ENCODE measurements at places on chromosomes 6 and 20.

- no peak for DNase-seq
Measured at GRCh38 chr6:109373762-109374161, 8.5 kb downstream of the CD164 start.

GRCh38 chr6:7249946-7250643, 62.9 kb downstream of the SSR1 start:
- no peak for DNase-seq

DNA sequence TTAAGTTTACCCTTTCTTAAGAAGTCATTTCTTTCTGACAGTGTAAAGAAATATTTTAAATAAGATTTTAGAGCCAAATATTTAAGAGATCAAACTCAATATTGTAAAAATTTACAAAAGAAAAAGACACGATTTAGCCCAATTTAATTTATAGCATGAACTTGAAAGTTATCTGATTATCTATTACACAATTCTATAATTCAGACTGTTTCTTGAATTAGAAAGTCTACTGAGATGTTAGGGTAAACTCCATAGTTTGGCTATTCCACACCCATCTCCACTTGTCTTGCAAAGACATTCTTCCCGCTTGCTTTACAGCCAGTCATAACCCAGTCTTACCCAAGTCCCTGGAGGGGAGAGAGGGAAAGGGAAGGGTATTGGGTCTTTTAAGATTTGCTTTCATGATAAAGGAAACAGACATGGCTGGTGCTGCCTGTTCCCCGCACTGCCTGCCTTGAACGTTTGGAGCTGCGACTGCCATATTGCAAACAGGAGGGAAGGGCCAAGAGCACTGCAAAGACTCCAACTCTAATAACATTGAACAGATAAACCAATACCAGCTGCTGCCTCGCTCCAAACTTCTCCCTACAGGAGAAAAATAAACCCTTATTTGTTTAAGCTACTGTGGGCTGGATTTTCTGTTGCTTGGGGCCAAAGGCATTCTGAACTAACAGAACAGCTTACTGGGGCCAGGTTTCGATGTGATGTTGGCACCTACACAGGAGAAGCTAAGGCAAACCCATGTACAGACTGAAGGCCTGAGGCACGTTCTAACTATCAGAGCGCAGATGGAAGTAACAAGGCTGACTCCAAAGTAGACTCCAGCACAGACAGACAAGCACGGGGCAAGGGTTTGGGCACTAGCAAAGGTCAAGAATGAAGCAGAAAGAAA, 552.3 kb upstream of the JARID2 start:
- DNase-seq: no peak

- no peak for DNase-seq
Measured at GRCh38 chr20:63937596-63937995, 18.6 kb downstream of the UCKL1 start.

- no peak for DNase-seq
Measured at GRCh38 chr20:25017257-25017803, 24.8 kb upstream of the APMAP start.

- no peak for DNase-seq
Measured at GRCh38 chr6:97288188-97288587, 5.2 kb upstream of the MMS22L start.

- DNase-seq: no peak
Measured at GRCh38 chr6:20814494-20814893, 280.2 kb downstream of the CDKAL1 start.

DNA sequence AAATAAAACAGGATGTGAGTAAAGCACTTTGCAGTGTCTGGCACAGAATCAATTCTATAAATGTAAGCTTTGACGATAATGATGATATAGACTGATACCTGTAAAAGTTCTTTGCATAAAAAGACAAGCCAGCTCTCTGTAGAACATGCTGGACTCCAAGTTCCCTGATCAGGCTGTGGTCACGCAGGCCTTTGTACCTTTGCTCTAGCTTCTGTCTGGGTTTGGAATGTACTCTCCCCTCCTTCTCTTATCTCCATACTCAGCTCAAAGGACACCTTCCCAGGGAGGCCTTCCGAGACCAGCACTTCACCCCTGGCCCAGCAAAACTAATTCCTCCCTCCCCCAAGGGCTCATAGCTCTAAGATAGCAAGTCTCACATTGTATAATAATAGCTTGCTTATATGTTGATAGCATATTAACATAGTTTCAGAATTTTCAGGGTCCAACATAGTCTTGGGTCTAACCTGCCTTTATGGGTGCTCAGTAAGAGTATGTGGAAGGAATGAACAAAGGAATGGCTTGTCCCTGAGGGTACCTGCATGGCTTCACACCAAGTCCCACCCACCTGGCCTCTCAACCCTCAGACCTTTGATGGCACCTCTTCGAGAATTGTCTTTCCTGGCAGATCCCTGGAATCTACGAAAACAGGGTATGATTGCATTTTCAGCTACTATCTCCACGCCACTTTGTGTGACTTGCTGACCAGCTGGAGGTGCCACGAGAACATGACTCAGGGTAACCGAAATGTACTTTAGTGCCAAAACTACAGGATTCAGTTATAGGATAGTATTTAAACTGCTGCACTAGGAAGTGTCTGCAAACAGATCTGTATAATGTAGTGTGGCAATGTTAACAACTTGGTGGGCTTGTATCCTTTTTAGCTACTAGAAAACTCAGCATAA, 41.7 kb upstream of the PIM1 start:
- no peak for DNase-seq

DNA sequence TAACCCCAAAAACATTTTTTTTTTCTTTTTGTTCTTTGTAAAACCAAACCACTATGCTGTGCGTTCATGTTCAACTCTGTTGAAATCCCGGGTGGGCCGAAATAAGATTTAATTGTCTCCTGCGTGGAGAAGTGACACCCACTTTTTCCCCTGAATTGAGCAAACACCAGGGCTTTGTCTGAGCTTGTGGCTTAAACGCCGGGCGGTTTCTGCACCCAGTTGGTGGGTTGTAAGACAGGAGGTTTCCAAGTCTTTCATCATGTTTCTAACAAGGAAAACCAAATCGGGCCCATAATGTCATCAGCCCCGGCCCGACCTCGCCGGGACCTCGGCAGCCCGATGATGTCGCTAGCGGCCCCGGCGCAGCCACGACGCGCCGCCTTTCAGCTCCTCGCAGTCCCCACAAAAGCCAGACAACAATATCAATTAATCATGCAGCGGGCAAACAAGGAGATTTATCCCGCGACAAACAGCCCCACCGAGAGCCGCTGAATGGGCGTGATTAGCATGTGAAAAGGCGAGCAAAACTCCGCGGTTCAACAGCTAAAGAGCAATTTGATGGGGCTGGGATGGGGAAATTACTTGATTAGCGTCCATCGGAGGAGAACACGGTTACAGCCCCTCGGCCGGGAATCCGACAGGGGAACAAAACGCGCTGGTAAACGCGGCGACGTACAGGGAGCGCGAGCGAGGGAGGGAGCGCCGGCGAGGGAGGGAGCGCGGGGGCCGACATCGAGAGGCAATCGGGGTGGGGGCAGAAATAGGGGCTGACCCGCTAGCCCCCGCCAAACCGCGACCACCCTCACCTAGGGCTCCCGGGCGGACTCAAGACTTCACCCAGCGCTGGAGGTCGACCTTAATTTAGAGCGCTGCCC, 5.3 kb downstream of the LINC00237 start:
- DNase-seq: no peak

DNA sequence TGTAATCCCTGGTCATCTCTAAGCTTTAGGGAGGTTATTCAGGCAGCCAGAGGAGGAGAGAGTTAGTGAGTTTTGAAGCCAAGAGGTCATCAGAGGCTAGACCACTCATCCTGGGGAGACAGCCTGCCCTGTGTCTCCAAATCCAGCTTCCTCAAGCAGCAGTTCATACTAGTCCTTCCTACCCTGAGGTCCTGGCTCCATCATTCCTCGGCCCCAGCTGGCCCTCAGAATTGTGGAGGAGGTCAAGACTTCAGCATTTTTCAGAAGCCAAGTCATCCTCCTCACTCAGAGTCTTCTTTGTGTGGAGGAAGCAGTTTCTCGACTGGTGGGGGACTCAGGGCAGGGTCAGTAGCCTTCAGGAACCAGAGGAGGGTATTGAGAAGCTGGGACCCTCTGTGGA, 12.4 kb upstream of the KIAA1755 start:
- no peak for DNase-seq

- no peak for DNase-seq
Measured at GRCh38 chr6:87210979-87211378, 55.6 kb downstream of the ZNF292 start.

DNA sequence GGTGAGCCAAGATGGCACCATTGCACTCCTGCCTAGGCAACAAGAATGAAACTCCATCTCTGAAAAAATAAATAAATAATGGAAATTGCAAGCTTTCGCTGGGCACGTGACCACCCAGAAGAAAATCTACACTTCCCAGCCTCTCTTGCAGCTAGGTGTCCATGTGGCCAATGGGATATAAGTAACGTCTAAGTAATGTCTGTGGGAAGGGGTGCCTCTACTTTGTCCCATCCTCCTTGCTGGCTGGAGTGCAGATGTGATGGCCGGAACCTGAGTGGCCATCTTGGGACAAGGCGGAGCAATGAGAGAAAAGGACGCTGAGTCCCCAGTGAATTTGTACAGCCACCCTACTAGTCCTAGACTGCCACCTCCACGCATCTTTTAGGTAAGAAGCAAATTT, 99.8 kb upstream of the PTPN1 start:
- no peak for DNase-seq

- no peak for DNase-seq
Measured at GRCh38 chr6:39929039-39929732, 5.1 kb downstream of the MOCS1 start.

- DNase-seq: no peak
Measured at GRCh38 chr6:16851758-16852157, 90.5 kb upstream of the ATXN1 start.

DNA sequence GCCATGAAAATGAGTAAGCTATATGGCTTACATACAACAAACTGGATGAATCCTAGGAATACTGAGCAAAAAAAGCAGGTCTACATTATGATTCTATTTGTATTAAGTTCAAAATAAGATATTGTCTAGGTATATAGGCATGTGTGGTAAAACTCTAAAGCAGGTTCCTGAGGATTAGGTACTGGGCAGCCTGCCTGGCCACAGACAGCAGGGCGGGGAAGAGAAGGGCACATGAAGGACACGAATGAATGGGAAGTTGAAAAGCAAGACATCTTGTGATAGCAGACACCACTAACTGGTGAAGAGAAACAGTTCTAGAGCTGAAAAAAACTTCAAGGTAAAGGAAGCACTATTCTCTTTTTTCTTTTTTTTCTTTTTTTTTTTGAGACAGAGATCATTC, 72.6 kb upstream of the SLC4A11 start:
- DNase-seq: no peak

- no peak for DNase-seq
Measured at GRCh38 chr6:33609528-33609927, 11.6 kb upstream of the ITPR3 start.

- no peak for DNase-seq
Measured at GRCh38 chr20:3051385-3052019, 5.7 kb downstream of the MRPS26 start.

DNA sequence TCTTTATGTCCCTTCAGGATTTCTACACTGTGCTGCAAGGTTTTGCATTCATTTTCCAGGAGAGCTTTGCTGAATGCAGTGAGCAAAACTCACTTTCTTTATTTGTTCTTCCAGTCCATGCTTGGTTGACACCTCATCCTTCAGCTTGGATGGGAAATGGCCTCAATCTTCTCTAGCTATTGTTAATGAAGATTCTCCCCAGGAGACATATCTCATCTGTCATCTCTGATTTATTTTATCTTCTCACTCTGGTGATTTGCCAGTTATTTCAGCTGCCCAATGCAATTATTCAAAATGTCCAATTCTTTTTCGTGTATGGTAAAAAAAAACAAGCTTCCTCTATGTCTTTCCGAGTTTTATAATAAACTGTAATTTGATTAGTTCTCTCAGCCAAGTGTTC, 77.9 kb upstream of the PAK5 start:
- DNase-seq: no peak

DNA sequence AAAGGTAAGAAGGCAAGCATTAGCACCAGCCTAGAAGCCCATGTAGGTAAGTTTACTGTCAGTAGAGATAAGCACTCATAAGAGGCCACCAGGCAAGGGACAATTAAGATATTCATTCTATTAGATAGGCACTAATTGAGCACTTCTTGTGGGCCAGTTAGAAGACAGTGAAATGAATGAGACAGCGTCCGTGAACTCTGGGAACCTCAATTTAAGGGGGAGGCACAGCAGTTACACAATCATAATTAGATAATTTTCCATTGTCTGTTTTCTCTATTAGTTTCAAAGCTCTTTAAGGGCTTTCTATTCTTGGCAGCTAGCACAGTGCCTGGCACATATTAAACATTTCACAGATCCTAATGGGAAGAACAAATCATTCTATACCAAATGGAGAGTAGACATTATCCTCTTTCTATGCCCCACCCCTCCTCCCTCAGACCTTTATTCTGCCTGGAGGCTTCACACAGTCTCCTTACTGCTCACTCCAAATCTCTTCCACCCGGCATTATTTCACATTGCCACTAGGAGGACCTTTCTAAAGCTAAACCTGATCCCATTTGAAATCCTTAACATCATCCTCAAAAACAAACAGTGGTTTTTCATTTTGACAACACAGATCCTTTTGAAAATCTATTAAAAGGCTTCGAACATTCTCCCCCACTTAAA, 529.6 kb downstream of the ADGRB3 start:
- no peak for DNase-seq

GRCh38 chr6:147077251-147077650, 127.0 kb upstream of the STXBP5 start:
- no peak for DNase-seq

- no peak for DNase-seq
Measured at GRCh38 chr6:24743265-24743943, 24.4 kb upstream of the C6orf62 start.

DNA sequence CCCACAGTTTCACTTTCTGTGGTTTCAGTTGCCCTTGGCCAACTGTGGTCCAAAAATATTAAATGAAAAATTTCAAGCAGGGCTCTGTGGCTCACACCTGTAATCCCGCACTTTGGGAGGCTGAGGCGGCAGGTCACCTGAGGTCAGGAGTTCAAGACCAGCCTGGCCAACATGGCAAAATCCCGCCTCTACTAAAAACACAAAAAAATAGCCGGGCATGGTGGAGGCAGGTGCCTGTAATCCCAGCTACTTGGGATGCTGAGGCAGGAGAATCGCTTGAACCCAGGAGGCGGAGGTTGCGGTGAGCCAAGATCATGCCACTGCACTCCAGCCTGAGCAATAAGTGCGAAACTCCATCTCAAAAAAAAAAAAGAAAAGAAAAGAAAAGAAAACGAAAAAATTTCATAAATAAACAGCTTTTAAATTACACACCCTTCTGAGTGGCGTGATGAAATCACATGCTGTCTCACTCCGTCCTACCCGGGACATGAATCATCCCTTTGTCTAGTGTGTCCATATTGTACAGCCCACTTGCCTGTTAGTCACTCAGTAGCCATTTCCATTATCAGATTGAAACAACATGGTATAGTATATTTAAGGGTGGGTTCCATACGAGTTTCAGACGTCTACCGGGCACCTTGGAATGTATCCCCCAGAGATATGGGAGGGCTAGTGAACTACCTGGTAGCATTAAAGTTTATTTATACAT, 11.7 kb downstream of the PTPRK start:
- no peak for DNase-seq

GRCh38 chr6:78347191-78347916, 520.0 kb upstream of the IRAK1BP1 start:
- no peak for DNase-seq

Measured in stimulated activated CD8-positive, alpha-beta memory T cell treated with anti-CD3 and anti-CD28 coated beads, Interleukin-7, amount 100 ng/mL, for 1 hour (primary cell).